ENCODE measurements at places on chromosomes 2 and 18.

GRCh38 chr2:242056026-242056425, 186.5 kb downstream of the RTP5 start:
- DNase-seq = no peak

DNA sequence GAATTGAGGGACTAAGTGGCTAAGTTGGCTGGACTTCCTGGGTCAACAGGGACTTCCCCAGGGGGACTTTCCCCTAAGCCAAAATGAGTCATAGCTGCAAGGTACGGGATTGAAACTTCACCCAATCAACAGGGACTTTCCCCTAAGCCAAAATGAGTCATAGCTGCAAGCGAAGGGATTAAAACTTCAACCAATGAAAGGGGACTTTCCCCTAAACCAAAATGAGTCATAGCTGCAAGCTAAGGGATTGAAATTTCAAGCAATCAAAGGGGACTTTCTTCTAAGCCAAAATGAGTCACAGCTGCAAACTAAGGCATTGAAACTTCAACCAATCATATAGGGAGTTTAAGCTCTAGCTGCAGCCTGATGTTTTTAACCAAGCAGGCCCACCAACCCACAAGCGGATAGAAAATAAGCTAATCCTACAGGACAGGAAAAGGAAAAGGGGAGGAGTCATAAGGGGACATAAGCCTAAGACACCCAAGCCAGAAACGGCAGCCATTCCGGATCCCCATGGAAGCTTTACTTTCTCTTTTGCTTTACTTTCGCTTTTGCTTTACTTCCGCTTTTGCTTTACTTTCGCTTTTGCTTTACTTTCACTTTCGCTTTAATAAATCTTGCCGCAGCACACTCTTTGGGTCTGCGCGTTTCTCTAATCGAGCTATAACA, 1375.4 kb upstream of the CELF4 start:
- peak; percentile 87 for DNase-seq

- DNase-seq = no peak
Measured at GRCh38 chr2:158841850-158842249, 46.7 kb downstream of the DAPL1 start.

DNA sequence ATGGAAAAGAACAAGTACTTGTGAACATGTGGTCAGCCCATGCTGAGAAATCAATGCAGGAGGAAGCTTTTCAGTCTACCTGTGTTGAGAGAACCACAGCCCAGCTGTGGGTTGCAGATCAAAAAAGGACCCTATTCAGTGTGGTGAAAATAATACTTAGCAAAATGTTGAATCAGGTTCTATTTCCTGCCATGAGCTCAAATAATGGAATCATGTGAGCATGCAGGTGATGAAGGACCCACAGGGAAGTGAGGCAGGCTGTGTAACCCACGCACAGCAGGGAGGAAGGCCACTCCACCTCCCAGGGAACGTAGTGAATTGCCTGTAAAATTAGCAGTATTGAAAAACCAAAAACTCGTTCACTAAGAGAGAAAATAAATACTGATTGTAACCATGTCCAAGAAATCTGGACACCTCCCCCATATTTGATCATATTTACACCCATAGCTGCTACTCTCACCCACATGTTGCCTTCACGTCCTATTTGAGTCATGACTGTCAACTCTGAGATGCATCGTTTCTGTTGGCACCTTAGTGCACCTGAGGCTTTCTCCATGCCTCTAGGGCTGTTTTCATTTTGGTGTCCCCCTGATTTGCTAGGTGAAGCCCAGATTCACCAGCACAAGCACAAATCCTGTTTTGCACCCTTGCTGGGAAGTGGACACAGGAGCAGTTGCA, 20.5 kb upstream of the BCL2L11 start:
- DNase-seq = no peak

- DNase-seq = no peak
Measured at GRCh38 chr2:159111346-159111927, 143.0 kb downstream of the TANC1 start.

GRCh38 chr2:157441072-157441454, 2.8 kb downstream of the CYTIP start:
- peak; percentile 81 for DNase-seq

DNA sequence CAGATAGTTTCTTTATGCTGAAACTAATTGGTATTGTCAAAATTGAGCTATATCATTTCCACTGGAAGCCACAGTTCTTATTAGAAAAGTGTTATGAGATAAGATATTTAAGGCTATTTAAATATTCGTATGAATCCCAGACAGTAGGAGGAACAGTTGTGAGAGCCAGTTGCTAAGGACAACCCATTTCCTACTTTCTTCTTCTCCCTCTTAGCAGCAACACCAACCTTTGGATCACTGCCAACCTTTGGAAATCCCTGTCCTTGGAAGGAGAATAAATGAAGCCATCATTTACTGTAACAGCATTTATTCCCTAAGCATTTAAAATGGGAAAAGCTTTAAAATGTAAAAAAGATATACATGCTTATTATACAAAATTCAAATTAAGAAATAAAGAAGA, 85.8 kb downstream of the PLCL1 start:
- no peak for DNase-seq

DNA sequence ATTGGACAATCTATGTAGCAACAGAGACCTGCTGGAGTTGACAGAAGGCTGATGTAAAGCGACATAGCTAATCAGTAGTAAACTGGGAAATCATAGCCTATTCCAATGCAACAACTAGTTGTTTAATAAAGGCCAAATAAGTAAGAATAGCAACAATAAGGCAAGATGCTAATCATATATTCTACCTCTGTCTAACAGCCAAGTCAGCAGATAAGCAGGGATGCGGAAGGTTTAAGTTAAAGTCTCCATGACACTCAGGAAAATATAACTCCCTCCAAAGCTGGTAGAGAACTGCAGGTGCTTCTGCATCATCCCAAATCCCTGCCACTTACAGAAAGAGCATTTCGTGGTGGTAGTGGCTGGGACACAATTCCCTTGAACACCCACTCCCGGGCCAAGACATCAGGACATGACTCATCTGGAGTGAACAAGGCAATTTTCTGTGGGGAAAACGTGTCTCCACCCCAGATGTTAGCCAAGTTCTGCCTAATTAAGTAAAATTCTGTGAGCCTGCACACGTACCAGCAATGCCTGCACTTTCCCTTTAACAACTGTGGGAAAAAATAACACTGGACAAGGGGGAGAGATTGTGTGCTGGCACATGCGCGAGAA, 413.6 kb upstream of the ID2 start:
- no peak for DNase-seq

- no peak for DNase-seq
Measured at GRCh38 chr2:100739735-100740432, 80.1 kb upstream of the NPAS2 start.

DNA sequence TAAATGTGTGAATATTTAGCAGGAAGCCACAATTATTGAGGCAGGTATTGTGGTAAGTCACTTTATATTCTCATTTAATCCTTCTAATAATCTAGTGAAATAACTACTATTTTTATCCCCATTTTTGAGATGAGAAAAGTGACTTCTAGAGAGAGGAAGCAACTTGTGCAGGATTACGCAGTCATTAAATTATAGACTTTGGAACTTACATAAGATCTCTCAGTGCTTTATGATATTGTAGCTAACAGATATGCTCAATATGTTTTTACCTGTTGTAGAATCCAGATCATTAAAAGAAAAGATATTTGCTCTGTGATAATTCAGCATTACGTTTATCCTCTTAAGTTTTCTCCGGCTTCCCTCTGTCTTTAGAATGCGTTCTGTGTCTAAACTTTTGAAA, 50.5 kb downstream of the MBD5 start:
- DNase-seq = no peak

DNA sequence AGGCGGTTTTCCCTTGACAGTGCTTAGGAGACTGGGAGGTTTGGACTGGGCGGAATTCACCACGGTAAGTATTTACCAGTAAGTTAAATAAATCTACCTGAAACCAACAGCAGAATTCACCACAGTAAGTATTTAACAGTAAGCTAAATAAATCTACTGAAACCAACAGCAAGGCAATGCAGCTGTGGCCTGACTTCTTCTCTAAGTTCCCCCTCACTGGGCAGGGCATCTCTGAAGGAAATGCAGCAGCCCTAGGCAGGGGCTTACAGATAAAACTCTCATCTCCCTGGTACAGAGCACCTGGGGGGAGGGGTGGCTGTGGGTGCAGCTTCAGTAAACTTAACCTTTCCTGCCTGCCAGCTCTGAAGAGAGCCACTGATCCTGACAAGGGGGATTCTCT, 432.5 kb upstream of the LRRTM1 start:
- no peak for DNase-seq

DNA sequence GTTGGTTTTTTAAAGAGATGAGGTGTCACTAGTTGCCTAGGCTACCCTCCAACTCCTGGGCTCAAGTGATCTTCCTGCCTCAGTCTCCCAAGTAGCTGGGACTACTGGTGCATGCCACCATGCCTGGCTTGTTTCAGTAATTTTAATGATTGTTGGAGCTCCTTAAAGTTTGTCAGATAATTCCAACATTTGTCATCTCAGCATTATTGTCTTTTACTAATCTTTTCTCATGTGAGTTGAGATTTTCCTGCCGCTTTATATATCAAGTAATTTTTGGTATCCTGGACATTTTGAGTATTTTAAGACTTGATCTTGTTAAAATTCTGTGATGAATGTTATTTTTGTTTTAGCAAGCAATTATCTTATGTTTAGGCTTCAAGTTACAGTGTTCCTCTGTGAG, 108.6 kb downstream of the OTX1 start:
- DNase-seq = no peak

- DNase-seq = no peak
Measured at GRCh38 chr2:196537311-196537710, 102.2 kb upstream of the CCDC150 start.

- no peak for DNase-seq
Measured at GRCh38 chr18:75113455-75113854, 95.5 kb downstream of the PTGR3 start.

- no peak for DNase-seq
Measured at GRCh38 chr18:46184727-46185126, 80.5 kb downstream of the HAUS1 start.

DNA sequence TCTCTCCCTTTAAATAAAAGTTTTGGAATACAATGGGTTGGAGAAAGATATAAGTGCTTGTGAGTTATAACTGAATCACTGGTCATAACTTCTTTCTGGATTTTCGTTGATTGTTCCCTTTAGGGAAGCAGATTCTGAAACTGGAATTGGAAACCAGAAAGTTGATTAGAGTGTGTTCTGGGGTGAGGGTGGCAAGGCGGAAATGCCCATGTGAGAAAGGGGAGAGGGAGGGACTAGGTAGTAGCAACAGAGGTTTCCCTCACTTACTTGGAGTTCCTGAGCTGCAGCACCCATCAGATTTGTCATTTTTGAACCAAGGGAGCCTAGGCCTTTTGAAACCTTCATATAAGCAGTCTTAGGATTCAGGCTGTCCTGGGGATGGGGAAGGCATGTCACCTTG, 453.4 kb downstream of the KCNJ3 start:
- DNase-seq = no peak

- DNase-seq = peak; percentile 29
Measured at GRCh38 chr2:43508209-43508608, 87.6 kb downstream of the THADA start.

- DNase-seq = no peak
Measured at GRCh38 chr2:25071966-25072365, 30.1 kb downstream of the EFR3B start.

DNA sequence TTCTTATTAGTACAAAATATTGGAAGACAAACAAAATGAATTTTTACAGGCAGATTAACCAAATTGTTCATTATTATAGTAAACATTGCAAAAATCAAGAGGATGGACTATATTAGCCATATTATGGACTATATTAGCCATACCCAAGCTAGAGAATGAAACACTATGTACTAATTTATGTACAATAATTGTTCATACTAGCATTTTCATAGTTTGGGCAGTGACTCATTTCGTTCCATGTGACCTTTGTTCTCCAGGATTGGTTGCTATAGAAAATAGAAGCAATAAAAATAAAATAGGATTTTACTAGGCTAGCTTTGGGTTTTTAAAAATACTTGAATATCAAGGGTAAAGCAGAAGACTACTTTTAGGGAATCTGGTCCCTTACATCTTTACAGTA, 176.8 kb downstream of the ZEB2 start:
- DNase-seq = no peak

DNA sequence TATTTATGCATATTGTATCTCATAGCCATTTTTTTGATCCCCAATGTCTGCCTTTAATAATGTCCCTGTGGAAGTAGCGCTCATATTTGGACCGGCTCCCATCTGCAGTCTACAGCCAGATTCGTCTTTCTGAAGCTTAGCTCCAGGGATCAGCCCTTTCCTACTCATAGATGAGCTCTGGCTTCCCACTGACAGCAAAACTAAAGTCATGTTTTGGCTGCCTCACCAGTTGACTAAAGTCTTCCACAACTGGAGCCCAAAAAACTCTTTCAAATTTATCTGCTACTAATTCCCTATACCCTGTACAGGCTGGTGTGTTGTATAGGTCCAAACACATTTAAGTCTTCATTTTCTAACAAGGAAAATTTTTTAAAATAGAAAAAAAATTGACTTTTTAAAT, 294.2 kb upstream of the HNMT start:
- no peak for DNase-seq
